Smooth muscle cell of the coronary artery (primary cell): ENCODE measurements at places on chromosomes 12 and 14. TPM values are rescaled to one million over a fixed set of nuclear protein-coding genes. Genes with fewer than 3 reads are reported as not detected.

The COX8C gene
- total RNA-seq, result not detected in 2 replicates

The SERPINA10 gene
- not detected in 2 replicates for total RNA-seq

The KLRC2 gene
- total RNA-seq, result not detected in 2 replicates

The TROAP gene
- 0.12 and 6.1 TPM in 2 replicates for total RNA-seq

The SYNE3 gene
- 2.1 and 19.2 TPM in 2 replicates for total RNA-seq

The ACOT6 gene
- not detected in 2 replicates for total RNA-seq

The BBOF1 gene
- total RNA-seq, result 2.0 and 5.6 TPM in 2 replicates

The RPS26 gene
- total RNA-seq, result 28.5 and 116 TPM in 2 replicates

The TMEM179 gene
- 0.08 TPM in 1 of 2 replicates, not detected in the other for total RNA-seq

The C14orf132 gene
- total RNA-seq, result 4.1 and 15.3 TPM in 2 replicates

The OASL gene
- 0.15 and 0.23 TPM in 2 replicates for total RNA-seq

The SRGAP1 gene
- 2.6 and 26.2 TPM in 2 replicates for total RNA-seq

The GLIPR1L1 gene
- total RNA-seq, result not detected in 2 replicates

The NXPH4 gene
- total RNA-seq, result 0.59 and 3.8 TPM in 2 replicates

The PPP2R3C gene
- total RNA-seq, result 14.0 and 27.1 TPM in 2 replicates

The CLEC9A gene
- not detected in 2 replicates for total RNA-seq
